ENCODE measurements at places on chromosomes 5 and 9.

- no peak for DNase-seq
Observed at GRCh38 chr5:103883143-103883542, 320.6 kb upstream of the NUDT12 start.

DNA sequence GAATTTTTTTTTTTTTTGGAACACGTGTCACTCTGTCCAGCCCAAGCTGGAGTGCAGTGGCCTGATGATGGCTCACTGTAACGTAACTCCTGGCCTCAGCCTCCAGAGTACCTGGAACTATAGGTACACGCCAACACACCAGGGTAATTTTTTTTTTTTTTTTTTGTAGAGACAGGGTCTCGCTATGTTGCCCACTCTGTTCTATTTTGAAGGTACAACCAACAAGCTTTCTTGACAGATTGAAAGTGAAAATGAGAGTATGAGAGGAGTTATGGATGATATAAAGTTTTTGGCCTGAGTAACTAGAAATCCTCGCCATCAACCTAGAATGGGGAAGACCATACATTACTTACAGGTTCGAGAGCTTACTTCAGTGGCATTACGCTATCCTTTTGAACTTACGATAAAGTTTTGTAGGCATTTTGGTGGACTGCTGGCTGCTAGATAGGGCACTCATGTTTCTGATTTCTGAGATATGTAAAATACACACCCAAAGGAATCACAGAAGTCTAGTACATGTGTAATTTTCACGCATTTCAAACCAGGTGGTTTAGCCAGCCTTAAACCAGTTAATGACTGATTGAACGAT, 806 bp upstream of the CDC42SE2 start:
- no peak for DNase-seq

DNA sequence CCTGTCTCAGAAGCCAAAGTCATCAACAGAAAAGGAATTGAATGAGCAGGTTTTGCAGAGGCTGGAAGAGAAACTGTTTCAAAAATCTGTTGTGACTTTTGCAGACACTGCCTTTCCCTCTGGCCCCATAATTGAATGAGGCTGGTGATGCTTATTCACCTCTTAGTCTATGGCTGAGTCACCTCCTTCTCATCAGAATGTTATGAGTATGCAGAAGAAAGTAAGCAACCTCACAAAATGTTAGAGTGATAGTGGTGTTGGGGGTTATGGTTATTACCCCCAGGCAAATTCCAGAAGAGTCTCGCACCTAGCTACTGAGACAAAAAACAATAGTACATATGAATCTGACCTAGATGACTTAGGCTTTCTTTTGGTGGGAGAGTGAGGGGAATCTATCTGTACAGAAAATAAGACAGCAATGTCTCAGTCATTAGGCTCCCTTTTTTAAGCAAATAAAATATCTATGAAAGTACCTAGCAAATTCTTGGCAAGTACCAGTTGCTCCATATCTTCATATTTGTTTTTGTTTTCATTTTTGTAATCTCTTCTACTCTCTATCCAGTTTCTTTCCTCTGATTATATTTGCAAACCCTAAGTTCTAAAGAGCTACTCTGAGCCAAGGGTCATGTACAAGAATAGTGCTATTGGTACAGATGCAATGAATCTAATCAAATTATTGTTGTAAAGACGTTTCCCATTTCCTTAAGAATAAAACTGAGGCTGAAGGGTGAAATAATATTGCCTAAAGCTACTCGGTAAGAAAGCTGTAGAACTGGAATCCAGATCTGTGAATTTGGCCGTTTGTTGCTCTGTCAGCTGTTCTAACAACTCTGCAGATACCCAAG, 498.1 kb upstream of the TNC start:
- DNase-seq = no peak

DNA sequence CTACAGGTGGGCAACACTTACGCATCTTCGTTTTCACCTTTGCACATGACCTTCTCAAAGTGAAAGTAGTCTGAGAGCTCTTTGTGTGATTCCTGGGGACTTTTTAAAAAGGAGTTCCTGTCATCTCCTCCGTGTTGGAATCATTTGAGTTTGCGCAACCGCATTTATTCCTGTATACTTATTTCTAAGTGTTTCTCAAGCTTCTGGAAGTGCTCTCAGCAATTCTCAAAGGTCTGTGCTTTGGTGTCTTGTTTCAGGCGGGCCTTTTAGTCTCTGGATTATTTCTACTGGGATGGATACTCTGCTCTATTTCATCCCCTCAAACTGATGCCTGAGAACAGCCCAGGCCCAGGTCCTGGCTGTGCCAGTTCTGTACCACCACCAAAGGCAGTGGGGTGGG, 226.5 kb upstream of the TUT7 start:
- DNase-seq = no peak

- DNase-seq = no peak
Observed at GRCh38 chr5:10352430-10353240, 860 bp upstream of the MARCHF6 start.

DNA sequence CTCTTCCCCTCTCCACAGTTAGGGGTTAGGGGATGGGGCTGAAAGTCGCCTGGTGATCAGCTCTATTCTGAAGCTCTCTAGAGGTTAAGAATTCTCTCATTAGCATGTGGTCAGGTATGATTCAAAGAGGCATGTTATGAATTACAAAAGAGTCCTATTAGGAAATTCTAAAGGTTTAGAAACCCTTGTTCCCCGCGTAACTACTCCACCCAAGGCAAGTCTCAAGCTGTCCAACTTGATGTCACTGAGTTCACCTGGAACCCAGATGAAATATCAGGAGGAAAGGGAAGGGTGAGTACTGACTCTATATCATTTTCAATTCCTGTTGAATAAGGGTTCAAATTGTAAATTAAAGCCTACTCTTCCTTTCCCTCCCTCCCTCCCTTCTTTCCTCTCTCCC, 18.1 kb upstream of the RNF145 start:
- DNase-seq = no peak

DNA sequence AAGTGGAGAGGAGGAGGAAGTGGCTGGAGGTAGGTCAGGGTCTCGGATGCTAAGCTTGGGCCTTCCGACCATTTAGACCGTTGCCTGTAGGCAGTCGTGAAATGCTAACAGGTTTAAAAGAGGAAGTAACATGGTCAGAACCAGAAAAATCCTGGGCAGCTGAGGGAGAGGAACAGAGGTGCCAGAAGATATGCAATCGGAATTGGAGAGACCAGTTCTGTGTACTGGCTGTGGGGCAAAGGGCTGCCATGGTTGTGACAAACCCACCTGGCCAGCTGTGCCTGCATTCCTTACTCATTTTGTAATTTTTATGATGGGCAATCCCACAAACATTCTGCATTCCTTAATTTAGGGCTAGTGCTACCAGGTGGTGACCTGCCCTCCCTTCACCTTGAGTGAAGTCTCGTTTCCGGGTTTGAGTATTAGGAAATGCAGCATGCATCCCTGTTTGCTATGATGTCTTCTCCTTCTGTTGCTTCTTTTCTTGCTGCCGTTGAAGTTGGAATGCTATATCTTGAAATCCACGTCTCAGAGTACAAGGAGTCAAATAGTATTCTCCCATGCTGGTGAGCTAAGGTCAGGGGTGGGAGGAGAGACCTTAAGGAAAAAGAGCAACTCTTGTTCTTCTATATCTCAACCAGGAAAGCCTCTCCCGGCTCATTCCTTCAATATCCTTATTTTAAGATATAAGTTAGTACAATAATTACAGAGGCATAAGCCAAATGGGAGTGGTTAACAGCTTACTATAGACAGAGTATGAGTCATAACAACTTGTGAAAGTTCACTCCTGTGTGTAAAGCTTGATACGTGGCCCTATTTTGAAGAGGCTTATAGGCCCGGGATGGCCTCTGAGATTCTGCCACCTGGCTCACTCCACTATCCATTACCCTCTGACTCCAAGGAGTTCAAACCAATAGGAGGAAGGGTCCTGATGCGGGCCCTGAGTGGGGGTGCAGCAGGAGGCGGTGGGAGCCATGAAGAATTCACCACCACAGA, 37.0 kb downstream of the B4GALT1 start:
- no peak for DNase-seq

DNA sequence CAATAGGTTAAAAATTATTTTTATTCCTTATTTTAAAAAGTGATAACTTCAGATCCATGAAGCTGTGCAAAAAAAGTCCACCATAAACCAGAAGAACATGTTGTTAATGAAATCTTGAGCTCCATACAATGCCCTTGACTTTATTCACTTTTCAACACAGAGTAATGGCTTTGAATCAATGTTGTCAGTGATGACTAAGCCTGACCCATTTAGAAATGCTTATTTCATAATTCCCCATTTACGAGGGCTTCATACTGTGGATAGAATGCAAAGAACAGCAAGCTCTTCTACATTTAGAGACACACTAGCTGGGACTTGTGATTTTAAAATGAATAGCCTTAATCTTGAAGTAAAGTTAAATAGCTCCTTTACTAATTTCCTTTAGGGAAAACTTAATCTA, 25.7 kb upstream of the IL9 start:
- no peak for DNase-seq

DNA sequence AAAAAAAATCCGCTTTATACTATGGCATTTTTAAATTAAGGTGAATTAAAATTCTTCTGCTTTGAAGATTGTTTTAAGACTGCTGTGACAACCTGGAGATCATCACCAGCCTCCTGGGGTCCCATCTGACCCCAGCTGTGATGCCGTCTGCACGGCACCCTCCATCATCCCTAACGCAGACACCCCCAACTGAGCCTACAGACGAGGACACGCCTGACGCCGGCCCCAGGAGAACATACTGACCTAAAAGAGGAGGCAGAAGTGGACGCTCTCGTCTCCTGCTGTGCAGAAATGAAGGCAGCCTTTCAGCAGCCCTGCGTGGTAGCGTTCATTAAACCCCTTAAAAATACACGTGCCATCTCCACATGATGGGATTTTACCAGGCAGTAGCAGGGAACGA, 125.6 kb upstream of the PPP1R26 start:
- DNase-seq = no peak

DNA sequence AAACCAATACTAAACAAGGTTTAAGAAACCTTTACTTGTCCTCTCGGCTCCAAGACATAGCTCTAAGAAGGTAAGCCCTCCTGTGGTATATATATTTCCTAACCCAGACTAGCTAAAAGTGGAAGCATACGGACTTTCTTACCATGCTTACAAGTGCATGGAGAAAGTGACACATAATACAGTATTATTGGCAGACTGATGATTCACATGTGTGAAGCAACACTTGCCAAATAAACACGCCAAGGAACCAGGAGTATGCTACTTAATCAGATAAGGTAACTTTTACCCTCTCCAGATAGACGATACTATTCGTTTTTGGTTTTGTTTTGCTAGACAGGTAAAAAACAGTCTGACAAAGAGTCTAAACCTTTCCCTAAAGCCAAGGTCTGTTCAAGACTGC, 264.1 kb downstream of the MLLT3 start:
- no peak for DNase-seq

DNA sequence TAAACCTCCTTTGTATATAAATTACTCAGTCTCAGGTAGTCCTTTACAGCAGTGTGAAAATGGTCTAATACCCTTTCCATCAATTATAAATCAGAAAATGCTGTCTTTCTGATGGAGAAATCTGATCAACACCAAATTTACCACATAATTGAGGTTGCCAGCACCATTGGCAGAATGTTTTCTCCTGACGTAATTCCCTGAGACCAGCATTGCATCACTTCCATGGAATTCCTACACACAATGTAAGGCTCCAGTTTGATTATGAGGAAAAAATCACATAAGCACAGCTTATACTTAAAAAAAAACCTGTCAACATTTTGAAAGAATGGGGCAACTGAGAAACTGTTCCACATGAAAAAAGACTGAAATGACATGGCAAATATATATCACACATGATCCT, 618.7 kb upstream of the CDH6 start:
- DNase-seq = no peak

- no peak for DNase-seq
Observed at GRCh38 chr9:21782205-21782604, 20.2 kb upstream of the MTAP start.

GRCh38 chr5:72301557-72301956, 18.5 kb downstream of the MRPS27 start:
- no peak for DNase-seq

DNA sequence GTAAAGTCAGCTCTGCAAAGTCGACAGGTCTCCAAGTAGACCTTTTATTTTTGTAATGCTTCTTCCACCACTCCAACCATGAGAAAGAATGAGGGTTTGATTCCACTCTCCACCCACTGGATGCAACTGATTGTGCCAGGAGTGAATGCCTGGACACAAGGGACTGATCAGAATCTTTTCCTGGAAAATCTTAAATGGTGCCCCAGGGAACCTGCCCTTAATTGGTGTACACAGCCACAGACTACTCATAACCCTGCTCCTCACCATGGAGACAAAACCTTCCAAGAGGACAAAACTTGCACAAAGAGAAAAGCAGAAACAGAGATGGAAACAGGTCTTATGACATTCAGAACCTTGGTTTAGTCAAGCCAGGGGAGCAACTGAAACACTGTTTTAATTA, 208.6 kb upstream of the BRINP1 start:
- no peak for DNase-seq

DNA sequence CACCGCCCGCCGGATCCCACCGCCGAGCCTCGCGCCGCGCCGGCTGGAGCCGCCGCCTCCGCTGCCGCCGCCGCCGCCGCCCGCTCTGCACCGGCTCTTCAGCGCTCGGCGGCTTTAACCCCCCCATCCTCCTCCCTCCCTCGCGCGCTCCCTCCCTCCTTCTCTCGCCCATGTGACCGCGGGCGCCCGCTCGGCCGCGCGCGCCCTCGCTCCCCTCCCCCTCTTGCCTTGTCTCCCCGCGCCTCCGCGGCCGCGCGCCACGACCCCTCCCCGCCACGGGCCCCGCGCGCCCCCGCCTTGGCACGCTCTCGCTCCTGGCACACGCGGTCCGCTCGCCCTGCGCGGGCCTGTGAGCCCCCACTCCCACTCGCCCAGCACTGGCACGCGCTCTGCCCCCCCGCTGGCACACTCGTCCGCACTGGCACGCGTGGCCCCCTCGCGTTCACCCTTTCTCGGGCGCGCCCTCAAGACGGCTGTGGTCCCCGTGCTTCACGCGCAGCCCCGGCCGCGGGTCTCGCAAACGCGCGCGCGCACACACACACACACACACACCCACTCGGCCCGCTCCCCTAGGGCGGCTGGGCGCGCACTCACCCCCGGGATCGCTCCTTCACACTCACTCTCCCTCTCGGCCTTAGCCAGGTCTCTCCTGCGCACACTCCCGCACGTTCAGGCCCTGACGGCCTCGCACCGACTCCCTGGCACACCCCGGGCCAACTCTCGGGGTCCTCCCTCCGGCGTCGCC, at the start of gene CNTFR:
Gene CNTFR (minus strand): TSS at position 89 of the 745 bp plus-strand sequence. CDS start 20,743 bp downstream, outside the sequence.
- DNase-seq = no peak

DNA sequence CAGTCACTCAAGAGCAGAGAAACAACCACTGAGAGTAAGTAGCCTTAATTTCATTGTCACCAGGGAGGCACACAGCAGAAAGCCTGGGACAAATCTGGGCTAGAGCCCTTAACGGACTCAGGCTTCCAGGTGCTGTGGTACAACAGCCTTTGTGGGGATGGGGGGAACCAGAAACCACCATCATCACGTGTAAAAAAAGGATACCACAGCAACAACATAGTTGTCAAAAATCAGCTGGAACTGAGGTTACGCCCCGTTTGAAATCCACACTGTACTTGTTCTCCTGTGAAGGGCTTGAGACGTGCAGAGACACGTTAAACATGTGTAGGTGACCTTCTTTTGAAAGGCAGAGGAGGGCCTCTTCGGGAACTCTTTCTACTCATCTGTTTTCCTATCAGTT, 16.6 kb upstream of the PLPP1 start:
- no peak for DNase-seq

Data from activated gamma-delta T cell (primary cell).